Right atrium auricular region (tissue), 2 donors: ENCODE measurements at places on chromosomes 11 and 22.

DNA sequence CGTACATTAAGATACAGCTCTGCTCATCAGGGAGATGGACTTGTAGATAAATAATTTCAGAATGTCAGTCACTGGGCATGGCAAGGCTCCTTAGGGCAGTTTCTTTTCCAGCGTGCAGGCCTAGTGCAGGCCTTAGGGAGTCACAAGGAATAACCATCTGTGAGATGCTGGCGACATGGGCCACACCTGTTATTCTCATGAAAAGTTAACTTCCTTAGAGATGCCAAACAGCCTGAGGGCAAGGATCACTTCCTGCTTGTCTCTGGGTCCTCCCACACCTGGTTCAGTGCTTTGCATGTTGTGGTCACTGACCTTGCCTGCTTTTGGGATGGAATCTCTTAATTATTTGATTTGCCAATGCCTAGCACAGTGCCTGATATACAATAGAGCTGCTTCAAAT is 70.6 kb downstream of the ST3GAL4 start:
- no peak for DNase-seq

DNA sequence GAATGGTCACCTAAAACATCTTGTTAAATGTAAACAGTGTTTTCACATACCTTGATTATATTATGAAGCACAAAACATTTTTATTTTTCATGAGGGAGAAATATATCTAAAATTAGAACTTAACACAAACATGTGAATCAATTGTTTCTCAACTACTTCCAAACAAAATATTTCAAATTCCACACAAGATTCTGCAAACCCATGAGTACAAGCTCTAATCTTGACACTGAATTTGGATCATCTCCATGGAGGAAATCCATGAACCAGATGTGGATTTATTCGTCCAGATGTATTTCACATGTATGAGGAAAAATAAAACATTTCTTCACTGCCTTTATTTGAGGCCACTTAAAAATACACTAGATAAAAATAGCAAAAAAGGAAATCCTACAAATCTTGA is 184.2 kb downstream of the SBF2 start:
- no peak for DNase-seq

GRCh38 chr11:110763249-110764011 is 51.2 kb upstream of the ARHGAP20 start:
- DNase-seq, result no peak

GRCh38 chr11:130088919-130089673 is 19.4 kb downstream of the APLP2 start:
- DNase-seq, result no peak

DNA sequence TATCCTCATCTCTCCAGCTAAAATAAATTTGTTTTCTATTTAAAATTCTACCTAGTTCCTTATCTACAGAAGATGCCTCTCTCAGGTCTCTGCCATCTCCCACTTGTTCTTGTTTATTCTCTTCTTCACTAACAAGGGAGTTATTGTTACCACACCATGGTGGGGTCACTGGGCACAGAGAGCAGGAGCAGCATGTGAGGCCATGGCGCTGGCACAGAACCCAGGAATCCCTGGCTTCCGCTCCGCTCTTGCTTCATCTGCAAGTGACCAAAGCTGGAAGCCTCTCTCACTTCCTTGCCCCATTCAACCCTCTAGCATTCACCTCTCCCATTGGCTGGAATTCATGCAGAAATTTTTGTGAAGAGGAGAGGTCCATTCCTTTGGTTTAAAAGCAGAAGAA is 190.7 kb upstream of the NCAM1 start:
- no peak for DNase-seq

- no peak for DNase-seq
Measured at GRCh38 chr11:103322821-103323220, 213.6 kb downstream of the DYNC2H1 start.

- DNase-seq, result no peak
Measured at GRCh38 chr11:83205608-83206185, 12.2 kb downstream of the ANKRD42 start.

DNA sequence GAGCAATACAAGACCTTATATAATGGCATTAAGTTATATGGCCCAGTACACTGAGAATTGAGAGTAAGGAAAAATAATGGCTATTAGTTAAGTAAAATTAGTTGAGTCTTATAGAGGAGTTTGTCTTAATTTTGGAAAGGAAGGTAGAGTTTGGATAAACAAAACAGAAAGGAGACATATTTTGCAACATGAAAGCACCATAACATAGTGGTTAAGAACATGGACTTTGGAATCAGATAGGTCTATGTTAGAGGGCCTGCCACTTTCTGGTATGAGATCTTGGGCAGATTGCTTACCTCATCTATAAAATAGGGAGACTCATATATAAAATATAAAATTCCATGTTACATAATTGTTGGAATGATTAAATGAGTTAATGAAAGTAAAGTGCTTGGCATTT is 68.9 kb downstream of the CSTPP1 start:
- DNase-seq, result no peak
